Activated CD4-positive, alpha-beta T cell treated with anti-CD3 and anti-CD28 coated beads for 48 hours (primary cell): ENCODE measurements at places on chromosomes 11 and 22.

- no peak for DNase-seq
These were observed 22.0 kb upstream of the MYOD1 start for GRCh38 chr11:17697175-17697949.

GRCh38 chr22:40450616-40451015 lies 80.2 kb downstream of the SGSM3 start:
- DNase-seq: no peak

GRCh38 chr11:104844451-104844850 lies 53.8 kb downstream of the CASP12 start:
- DNase-seq: no peak

DNA sequence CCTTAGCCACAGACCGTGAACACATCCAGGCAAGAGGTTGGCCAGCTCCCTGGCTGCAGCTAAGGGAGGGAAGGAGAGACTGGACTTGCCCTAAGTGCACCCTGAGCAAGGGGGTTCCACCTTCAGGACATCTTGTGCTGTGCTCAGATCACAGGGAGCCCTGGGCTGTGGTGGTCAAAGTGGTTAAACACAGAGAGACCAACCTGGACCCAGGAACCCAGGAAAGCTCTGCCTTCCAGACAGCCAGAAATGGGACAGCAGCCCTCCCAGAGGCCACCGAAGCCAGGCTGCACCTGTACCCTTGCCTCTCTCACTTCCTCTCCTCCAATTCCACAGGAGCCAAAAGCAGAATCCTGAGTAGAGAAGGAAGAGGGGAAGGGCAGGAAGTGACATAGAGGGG lies 105.2 kb upstream of the TMEM45B start:
- DNase-seq: no peak

DNA sequence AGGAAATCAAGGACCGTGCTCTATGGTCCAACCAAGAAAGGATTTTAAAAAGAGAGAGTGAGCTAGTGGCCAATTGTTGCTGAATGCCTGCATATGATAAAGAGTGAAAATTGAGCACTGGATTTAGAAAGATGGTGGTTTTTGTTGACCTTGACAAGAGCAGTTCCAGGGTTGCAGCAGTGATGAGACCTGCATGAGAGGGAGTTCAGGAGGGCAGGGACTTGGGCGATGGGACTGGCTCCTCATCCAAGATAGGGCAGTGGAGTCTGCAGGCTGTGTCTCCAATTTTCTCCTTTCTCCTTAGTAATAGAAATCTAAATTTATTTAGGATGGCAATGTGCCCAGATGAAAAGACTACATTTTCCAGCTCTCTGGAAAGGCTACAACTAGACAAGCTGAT lies 94.0 kb upstream of the B3GAT1 start:
- no peak for DNase-seq

DNA sequence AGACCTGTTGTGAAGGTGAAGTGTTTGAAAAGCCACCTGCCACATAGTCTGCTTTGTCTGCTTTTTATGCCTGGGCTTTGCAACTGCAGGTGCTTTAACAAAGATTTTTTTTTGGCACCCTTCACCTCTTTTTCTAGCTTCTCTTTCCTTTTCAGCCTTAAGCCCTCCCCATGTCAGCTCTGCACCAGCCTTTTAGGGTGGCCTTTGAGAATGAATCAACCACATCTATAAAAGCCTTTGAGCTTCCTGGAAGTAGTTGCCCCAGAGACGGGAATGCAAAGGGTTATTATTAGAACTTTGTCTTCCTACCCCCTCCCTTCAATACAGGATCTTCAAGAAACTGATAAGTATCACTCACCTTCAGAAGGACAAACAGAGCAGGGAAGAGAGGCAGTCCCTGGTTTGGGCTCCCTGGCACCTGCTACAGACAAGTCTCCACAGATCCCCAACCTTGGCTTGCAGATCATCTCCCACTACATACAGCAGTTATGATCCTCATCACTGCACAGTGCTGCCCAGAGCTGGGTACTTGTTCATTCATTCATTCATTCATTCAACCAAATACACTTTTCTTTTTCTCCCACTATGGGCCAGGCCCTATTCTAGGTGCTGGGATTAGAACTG lies 8.0 kb downstream of the PVALB start:
- DNase-seq: no peak

DNA sequence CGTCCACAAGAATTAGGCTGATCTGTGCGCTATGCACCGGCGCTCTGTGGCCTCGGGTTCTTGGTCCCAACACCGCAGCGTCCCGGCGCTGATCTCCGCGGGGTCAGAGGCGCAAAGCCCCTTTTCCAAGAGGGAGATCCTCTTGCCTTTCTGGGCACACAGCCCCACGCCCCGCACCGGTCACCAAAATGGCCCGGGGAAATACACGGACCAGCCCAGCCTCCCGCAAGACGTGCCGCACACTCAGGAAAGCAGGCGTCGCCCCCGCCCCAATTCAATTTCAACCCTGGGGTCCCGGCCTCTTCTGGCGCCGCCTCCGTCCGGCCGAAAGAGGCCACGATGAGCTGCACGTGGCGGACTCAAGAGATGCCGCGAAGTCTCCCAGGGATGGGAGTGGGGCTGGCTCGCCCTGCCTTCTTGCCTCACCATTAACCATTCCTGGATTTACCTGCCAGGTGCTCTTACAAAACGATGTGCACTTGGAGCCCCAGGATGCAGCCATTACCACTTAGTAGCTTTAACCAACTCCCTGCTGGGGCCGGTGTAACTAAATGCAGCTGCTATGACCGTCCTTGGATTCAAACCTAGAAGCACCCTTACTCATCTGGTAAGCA lies 10.5 kb downstream of the PIWIL3 start:
- no peak for DNase-seq

GRCh38 chr22:45154383-45154782 lies 9.3 kb upstream of the NUP50 start:
- no peak for DNase-seq

DNA sequence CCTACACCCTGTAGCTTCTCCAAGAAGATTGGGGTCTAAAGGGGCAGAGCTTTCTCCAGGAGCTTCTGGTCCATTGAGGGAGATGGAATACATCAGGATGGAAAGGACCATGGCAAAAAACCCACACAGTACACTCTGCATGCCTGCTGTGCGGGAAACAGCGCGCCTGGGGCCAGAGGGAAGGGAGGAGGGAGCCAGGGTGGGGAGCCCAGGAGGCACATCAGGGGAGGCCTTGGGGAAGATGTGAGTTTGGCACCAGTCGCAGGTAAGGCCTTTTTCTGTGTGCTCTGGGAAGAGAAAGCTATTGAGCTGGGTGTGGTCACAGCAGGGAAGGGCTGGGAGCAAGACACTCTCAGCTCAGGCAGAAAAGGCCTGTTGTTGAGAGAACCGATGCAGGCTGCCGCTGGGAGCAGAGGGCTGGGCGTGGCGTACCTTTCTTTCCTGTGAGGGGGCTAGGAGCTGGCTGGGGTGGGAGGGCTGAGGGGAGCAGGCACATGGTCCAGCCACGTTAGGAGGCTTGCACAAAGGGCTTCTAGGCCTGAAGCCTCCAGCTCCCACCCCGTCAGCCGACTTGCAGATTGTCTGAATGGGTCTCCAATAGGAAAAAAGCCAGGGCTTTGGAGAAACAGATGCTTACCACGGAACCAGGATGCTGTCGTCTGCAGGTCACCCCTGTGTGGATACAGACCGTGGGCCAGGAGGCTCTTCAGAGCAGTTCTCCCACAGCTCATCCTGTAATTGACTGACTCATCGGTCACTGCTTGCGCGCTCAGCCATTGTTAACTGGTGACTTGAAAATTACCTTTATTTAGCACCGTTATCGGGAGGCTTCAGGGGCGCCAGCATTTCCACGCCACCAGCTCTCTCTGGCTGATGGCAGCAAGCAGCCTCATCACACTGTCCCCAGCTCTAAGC lies 237.3 kb downstream of the ST3GAL4 start:
- DNase-seq: no peak

- no peak for DNase-seq
These were observed 30.0 kb downstream of the MAPK1 start for GRCh38 chr22:21837248-21837979.

GRCh38 chr11:16070573-16070972 lies 285.8 kb downstream of the SOX6 start:
- DNase-seq: no peak

- no peak for DNase-seq
These were observed 108.6 kb downstream of the LARGE1 start for GRCh38 chr22:33811686-33812085.

- DNase-seq: no peak
These were observed 31.5 kb upstream of the SLC22A12 start for GRCh38 chr11:64559351-64560138.

DNA sequence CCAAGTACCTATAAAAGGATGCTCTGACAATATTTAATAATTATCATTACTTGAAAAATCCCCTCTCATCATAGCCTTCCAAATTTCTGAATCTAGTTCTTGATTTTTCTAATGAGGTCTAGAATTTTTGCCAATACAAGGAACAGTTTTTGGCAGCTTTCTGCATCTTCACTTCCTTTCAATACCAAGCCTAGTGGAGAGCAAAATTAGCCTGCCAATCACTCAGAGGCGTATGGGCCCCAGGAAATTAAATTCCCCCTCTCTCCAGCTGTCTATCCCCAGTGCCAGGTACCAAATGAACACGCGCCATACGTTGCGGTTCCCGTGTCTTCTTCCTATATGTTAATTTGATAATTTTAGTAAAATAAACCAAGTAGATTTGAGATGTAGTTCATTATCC lies 293.9 kb downstream of the NTM start:
- no peak for DNase-seq

GRCh38 chr11:6889835-6890234 lies 2.5 kb downstream of the OR2D2 start:
- DNase-seq: no peak

GRCh38 chr11:30911247-30911646 lies 325.1 kb upstream of the MPPED2 start:
- no peak for DNase-seq

DNA sequence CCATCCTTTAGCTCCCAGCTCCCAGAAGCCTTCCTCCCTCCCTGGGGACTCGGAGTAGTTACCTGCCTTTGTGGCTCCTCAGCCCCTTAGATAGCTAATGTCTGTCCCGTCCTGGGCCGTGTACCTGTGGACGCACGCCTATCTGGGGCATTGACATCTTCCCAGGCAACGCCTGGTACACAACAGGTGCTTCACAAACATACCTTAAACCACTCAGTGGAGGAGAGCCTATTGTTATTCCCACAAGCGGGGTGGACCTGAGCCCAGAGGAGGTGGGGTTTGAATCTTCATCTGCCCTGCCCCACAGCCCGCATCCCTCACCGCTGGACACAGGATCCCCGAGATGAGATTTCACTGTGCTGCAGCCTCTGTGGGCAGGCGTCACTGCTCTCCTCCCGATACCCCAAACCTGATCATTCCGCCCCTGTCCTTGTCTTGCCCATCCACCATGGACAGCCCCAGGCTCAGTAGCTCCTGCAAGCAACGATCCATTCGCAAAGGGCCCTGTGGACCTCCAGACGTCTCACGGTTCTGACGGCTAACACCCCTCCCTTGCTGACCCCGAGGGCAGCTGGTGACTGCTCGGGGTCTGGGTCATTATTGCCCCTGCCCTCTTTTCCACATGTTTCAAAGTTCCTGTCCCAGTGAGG lies 73.8 kb upstream of the SHISAL1 start:
- no peak for DNase-seq

DNA sequence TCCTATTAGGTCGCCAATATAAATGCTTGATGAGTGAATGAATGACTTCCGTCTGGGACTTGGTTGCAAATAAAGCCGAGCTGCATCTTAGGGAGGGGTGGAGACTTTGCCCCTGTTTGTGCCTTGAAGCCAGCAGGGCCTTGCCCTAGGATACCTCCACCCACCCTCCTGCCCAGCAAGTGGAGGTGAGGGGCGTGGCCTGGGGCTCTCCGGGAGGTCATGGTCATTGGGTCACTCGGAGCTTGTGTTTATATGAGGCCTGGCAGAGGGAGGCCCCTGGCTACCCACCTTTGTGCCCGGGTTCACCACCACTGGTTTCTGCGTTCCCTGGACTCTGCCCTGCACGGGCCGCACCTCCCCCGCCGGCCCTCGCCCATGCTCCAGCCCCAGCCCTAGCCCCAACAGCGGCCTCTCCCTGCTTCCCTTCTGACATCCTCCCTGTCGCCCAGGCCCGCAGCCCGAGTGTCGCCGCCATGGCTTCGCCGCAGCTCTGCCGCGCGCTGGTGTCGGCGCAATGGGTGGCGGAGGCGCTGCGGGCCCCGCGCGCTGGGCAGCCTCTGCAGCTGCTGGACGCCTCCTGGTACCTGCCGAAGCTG lies 4.3 kb downstream of the MPST start:
- no peak for DNase-seq

- no peak for DNase-seq
These were observed 3.4 kb upstream of the NXPE1 start for GRCh38 chr11:114563077-114563476.

- DNase-seq: no peak
These were observed 1.4 kb downstream of the FDX1 start for GRCh38 chr11:110431051-110431672.

DNA sequence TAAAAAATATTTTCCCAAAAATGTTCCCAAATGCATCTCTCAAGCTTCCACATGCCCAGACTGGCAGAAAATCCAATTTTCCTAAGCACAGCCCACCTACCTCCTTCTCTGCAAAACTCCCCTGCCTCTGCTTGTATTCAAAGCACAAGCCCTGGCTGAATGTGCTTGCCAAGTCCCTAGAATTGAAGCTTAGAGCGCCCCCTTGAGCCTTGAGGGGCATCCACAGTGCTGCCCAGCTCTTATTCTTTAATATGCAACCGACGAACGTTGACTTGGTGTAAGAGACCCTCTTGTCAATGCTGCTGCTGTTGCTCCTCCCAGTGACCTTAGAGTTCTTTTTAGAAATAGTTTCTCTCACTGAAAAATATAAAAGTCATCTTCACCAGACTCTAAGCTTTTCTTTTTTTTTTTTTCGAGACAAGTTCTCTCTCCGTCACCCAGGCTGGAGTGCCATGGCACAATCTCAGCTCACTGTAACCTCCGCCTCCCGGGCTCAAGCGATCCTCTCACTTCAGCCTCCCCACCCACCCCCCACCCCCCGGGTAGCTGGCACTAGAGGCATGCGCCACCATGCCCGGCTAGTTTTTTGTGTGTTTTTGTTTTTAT lies 63.5 kb upstream of the CAPRIN1 start:
- DNase-seq: peak; percentile 81

DNA sequence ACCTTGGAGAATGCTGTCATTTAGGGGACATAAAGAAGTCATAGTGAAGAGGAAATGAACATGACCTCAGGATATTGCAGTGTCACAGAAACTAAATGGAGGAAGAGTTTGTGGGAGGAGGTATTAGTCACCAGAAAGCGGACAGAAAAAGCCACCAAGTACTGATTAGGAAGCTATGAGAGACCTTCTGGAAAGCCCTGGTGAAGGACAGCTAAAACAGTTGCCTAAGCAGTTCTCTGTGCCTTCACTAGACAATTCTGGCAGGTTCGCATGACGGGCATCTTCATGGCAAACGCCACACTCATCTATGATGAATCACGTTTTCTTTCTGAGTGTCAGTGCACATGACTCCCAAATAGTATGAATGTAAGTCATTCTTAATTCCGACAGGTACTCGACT lies 325.8 kb downstream of the C11orf87 start:
- DNase-seq: no peak

DNA sequence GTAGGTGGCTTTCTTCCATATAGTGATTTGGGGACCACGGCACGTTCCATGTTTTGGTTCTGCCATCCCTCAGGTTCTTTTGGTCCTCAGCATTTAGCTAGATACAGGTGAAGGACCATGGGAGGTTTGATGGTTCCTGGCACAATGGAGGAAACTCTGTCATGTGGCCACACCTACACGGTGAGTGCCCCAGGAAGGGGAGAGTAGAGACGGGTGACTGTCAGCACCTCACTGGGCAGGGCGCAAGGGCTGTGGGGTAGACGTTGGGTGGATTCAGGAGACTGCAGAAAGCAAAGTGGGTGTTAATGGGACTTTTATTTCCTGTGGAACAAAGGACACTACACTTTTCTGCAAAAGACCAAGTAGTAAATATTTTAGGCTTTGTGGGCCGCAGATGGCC lies 73.4 kb downstream of the PPP6R3 start:
- DNase-seq: no peak

GRCh38 chr11:33930317-33931021 lies 38.6 kb upstream of the LMO2 start:
- no peak for DNase-seq
